Gastroesophageal sphincter (tissue), 4 donors: ENCODE measurements at places on chromosomes 12 and 14. TPM values are rescaled to one million over a fixed set of nuclear protein-coding genes. Genes with fewer than 3 reads are reported as not detected.

Gene KLRG1
- 1.6 TPM for total RNA-seq

Gene ELK3
- total RNA-seq: 22.7 TPM

Gene GPR84
- total RNA-seq: not detected

Gene SERPINA3
- total RNA-seq: 263 TPM

Gene LBHD2
- total RNA-seq: not detected

Gene LALBA
- not detected for total RNA-seq

Gene FAM90A1
- total RNA-seq: not detected

Gene MYL2
- total RNA-seq: not detected

Gene C14orf39
- not detected for total RNA-seq

Gene GPD1
- total RNA-seq: 0.08 TPM

Gene RASSF8
- total RNA-seq: 93.2 TPM

- ATAC-seq: peak; percentile 6
Observed at GRCh38 chr14:102318781-102319276, 717 bp upstream of the ZNF839 start.

GRCh38 chr14:79411403-79412174 is 799.7 kb downstream of the DIO2 start:
- ATAC-seq: no peak

DNA sequence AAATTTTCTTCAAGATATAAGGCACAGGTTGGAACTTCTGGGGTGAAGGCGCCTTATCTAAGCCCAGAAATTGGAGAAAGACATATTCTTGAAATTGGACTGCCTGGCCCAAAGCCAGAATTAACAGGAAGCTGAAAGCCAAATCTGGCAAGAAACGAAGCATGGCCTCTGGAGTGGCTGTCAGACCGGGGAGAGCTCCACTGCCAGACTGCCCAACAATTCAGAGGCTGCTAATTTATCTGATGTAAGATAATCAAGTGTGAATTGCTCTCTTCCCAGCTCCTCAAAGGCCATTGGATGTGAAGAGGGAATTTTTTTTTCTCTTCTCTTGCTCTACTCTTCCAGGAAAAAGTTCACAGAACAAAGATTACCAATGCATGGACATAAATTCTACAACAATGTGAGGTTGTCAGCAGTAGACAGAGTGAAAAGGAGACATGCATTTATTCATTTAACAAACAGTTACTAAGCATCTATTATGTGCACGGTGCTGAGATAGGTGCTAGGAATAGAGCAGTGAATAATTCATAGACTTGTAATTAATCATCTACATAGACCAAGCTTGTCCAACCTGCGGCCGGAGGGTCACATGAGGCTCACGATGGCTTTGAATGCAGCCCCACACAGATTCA is at the start of gene GDF3:
Gene GDF3 (minus strand): TSS at position 210 of the 632 bp plus-strand sequence. CDS start 47 bp downstream, at position 163.
- peak; percentile 39 for ATAC-seq

GRCh38 chr14:44961554-44962333 is at the start of the genes KLHL28 and TOGARAM1:
Gene KLHL28, minus strand, starts transcription at chr14:44961947. Its CDS starts 16,019 bp downstream, at chr14:44945928.
Gene TOGARAM1, plus strand, starts transcription at chr14:44962190. Its CDS starts 232 bp downstream, at chr14:44962422.
- peak; percentile 99 for ATAC-seq

GRCh38 chr12:104323899-104324298 is 20.4 kb downstream of the EID3 start:
- ATAC-seq: no peak

DNA sequence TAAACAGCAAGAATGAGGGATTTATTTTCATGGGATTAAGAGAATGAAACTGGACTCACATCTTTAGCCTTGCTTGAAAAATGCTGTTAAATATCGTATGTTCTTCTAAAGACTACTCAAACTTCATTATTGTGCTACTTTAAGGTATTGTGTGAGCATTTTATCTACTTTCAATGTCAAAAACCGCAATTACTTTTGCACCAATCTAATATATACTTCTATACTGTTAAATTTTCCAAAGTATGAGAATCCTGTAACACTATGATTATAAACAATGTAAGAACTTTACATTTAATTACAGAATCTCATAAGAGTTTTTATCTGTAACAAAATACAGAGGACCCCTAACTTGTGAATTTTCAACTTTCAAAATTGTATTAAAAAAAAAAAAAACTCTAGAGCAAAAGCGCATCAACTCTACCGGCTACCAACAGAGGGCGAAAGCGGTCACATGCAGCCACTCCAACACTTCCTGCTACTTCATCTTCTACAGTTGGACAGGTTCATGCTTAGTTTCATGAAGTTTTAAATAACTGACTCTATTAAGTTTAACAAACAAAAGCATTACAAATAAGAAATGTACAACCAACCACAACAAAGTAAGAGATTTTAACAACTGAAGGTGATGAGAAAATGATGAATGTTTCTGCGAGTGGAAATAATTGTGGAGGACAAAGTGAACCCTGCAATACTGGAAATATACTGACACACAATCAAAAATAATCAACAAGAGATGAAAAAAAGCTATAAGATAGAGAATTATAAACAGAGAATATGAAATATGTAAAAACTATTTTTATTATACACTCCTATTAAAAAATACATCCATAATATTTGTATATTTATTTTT is 210.9 kb downstream of the MED13L start:
- no peak for ATAC-seq

GRCh38 chr12:47095446-47096236 is 15.9 kb upstream of the AMIGO2 start:
- no peak for ATAC-seq

GRCh38 chr12:130615861-130616345 is 100.2 kb downstream of the RIMBP2 start:
- no peak for ATAC-seq

GRCh38 chr14:95488376-95489213 is 27.9 kb downstream of the SYNE3 start:
- ATAC-seq: peak; percentile 14

- ATAC-seq: no peak
Observed at GRCh38 chr12:22722779-22723178, 97.8 kb downstream of the ETNK1 start.

DNA sequence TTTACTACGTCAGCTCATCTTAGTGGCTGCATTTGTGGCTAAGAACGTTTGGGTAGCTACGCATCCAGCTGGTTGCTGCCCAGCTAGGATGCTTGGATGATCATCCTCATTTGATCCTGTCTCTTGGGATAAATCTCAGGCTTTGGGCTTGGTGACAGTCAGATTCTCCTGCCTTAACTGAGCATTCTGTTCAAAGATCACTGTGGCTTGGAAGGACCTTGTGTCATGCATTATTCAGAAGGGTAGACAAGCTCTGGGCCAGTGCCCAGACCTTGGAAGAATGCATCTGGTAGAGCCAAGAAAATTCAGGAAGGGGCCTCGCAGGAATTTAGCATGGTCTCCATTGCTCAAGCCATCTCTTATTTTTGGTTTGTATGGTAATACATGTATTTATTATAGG is 188.4 kb downstream of the NRXN3 start:
- no peak for ATAC-seq

GRCh38 chr12:80068173-80068572 is 31.2 kb upstream of the OTOGL start:
- no peak for ATAC-seq

DNA sequence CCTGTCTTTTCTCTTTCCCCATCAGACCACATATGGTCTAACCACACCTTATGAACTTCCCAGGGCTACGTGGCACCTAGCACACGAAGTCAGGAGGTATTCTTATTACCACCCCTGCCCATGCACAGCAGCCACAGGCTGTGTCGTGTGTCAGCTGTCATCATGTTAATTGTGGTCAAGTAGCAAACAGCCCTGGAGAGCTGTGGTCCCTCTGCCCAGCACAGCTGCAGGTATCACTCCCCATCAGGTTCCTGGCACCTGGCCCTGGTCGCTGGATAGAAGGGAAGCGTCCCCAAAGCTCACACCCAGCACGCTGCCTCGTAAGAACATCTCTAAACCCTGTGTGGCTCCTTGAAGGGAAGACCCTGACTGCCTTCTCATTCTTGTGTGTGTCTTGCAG is 45.4 kb downstream of the CLMN start:
- ATAC-seq: no peak

DNA sequence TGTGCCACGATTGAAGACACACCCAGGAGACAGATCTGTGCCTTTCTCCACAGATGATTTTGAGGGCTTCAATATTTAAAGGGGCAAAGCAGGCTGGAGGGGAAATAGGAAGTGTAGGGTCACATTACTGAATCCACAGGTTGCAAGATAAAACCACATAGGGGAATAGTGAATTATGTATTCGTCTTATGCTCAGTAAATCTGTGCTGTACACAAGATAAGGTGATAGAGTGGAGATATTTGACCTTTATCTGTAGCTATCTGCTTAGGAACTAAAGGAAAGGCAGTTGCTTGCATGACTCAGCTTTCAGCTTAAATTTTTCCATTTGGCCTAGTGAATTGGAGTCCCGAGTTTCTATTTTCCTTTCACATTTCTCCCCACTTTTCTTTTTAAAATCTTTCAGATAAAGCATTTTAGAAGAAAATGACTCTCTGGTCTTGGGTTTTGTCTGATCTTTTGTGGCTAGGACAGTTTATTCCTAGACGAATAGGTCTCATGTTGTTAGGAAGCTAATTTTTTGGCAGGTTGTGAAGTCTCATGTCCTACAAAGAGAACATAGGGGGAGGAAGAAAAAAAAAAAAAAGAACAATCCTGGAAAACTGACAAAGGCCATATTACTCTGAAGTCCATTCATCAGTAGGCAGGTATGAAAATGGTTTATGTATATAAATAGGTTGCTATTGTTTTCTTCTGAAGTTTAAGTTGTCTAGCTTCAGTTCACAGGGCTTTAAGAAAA is 55.4 kb downstream of the FBXO33 start:
- ATAC-seq: no peak

DNA sequence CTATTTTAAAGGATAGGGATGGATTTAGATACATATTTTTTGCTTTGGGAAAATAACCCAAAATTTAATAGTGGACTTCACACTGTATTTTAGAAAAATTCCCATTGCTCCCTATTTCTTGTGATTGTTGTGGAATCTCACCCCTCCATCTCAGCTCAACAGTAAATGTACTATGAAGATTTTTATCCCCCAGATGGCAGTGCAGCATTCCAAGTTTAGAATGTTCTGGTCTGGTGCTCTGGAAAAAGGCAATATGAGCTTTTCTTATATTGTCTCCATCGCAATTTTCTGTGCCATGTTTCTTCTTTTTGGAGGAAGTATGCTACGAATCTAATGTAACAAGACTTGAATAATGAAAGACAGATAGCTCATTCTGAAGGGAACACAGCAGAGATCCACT is 471.7 kb upstream of the SYT1 start:
- ATAC-seq: no peak

DNA sequence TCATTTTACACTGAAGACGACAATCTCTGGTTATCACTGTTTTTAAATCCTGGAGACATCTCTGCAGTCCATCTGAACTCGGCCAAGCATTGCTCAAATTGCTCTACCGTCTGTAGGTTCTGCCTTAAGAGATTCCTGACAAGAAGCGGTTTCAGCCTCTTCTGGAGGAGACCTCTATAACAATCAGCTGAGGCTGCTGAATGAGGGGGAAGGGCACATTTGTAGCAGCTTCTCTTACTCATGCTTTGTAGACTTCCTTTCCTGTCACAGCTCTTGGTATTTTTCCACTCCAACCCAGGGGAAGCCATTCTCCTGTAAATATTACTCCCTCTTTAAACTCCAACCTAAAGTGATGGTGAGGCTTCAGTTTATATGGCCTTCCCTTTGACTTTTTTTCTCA is 3.0 kb downstream of the ARG2 start:
- ATAC-seq: peak; percentile 40

DNA sequence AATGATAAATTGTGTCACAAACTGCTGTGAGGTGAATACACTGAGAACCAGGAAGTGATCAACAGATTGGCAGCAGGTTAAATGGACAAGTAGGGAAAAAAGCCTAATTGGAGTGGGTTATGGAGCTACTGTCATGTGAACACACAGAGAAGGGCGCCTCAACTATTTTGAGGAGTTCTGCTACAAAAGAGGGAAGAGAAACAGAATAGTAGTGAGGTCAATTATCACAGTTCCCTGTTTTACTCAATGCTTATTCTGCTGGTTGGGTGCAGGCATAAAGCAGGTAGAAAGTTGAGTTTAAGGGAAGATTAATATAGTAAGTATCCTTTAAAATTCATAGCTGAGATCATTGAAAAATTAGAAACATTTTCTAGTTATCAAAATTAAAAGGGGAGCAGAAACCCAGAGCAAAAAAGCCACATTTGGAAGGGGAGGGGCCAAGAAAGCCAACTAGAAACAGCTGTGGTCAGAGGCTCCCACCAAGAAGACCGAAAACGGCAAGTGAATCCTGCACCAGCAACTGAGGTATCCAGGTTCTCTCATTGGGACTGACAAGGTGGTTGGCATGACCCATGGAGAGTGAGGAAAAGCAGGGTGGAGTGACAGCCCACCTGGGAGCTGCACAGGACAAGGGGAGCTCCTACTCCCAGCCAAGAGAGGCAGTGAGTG is 105.7 kb downstream of the ZC3H14 start:
- no peak for ATAC-seq

DNA sequence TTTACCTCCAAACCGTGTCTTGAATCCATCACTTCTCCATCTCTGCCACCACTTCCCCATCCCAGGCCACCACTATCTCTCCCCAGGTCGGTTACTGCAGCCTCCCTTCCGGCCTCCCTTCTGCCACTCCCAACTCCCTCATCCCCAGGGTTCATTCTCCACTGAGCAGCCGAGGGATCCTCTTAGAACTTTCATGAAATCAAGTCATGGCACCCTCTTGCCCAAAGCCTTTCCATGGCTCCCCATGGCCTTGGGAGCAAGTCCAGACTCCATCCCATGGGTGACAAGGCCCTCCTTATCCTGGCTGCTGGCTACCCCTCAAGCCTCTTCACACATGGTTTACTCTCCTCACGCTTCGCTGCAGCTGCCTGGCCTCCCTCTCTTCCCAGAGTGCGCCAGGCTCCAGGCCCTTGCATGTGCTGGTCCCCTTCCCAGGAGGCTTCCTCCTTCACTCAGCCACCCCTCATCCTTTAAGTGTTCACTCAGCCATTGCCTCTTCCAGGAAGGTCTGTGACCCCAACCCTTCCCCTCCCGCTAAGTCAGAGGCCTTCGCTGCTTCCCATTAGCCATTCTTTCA is 17.9 kb upstream of the SH2B3 start:
- no peak for ATAC-seq

DNA sequence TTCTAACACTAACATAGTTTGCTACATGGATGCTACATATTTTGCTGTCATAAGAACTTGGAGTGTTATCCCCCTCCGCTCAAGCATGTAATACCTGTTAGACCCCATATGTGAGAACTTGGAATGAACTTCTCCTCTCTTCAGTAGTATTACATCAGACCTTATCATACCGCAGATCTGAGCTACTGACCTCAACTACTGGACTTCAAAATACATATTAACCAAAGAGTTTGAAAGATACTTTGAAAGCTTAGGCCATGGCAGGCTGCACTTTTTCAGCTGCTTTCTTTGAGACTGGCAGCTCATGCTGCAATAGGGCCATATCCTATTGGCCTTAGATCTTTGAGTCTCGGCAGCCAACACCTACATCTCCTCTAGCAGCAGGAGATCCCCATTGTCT is 74.8 kb downstream of the EEA1 start:
- ATAC-seq: no peak

GRCh38 chr12:15276088-15276698 is 46.1 kb upstream of the PTPRO start:
- no peak for ATAC-seq

DNA sequence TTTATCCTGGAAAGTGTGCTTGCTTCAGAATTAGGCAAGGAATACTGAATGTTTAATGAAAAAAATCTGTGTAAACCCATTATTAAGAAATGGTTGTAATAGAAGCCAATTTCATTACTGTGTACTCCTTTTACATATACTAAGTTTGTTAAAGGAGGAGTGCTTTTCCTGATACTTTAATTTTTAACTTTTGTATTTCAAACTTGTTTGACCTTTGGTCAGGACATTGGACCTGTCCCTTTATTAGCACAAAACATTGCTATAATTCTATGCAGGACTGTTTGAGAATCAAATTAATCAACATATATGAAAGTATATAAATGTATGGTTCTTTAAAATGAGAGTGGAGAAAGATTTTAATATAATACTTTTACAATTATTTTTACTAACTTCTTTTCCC is 659.6 kb downstream of the TMTC2 start:
- ATAC-seq: no peak
